ENCODE measurements at places on chromosomes 16 and 17. TPM values are rescaled to one million over a fixed set of nuclear protein-coding genes. Genes with fewer than 3 reads are reported as not detected.

WFDC1 gene
- total RNA-seq: not detected

KIF1C gene
- total RNA-seq: 75.9 TPM

HSDL1 gene
- total RNA-seq: 36.3 TPM

NDEL1 gene
- total RNA-seq: 69.1 TPM

SLC38A8 gene
- total RNA-seq: not detected

AATK gene
- total RNA-seq: 0.06 TPM

MILR1 gene
- total RNA-seq: 52.6 TPM

AGRP gene
- not detected for total RNA-seq

METRN gene
- total RNA-seq: 127 TPM
